ENCODE measurements at places on chromosomes 2 and 18. TPM values are rescaled to one million over a fixed set of nuclear protein-coding genes. Genes with fewer than 3 reads are reported as not detected.

The STEAP3 gene
- total RNA-seq = 45.7 TPM

The LIPG gene
- 196 TPM for total RNA-seq

The SLC9A4 gene
- total RNA-seq = 3.2 TPM

The IGFBP5 gene
- 51.7 TPM for total RNA-seq

The SERPINB10 gene
- not detected for total RNA-seq

The MAL gene
- total RNA-seq = 19.1 TPM

The STARD6 gene
- total RNA-seq = not detected

The NMUR1 gene
- total RNA-seq = not detected

The CD302 gene
- total RNA-seq = 0.92 TPM

The STK25 gene
- 271 TPM for total RNA-seq

The ALPG gene
- total RNA-seq = not detected

The TOGARAM2 gene
- total RNA-seq = not detected

The TSHZ1 gene
- total RNA-seq = 5.8 TPM

The SULT1C2 gene
- 10.4 TPM for total RNA-seq

The ACTR2 gene
- total RNA-seq = 139 TPM

The PIEZO2 gene
- 1.1 TPM for total RNA-seq

The GKN2 gene
- total RNA-seq = not detected

The USP34 gene
- total RNA-seq = 90.0 TPM

The FSHR gene
- total RNA-seq = not detected

Data from kidney epithelial cell (primary cell).